ENCODE measurements at places on chromosomes 11 and 22.

- DNase-seq, result no peak
These were observed 200.5 kb downstream of the GRIK4 start for GRCh38 chr11:120712014-120712413.

GRCh38 chr11:77201991-77202841 lies 74.2 kb downstream of the MYO7A start:
- DNase-seq, result no peak

GRCh38 chr11:96317985-96318384 lies 25.0 kb downstream of the MAML2 start:
- DNase-seq, result no peak

DNA sequence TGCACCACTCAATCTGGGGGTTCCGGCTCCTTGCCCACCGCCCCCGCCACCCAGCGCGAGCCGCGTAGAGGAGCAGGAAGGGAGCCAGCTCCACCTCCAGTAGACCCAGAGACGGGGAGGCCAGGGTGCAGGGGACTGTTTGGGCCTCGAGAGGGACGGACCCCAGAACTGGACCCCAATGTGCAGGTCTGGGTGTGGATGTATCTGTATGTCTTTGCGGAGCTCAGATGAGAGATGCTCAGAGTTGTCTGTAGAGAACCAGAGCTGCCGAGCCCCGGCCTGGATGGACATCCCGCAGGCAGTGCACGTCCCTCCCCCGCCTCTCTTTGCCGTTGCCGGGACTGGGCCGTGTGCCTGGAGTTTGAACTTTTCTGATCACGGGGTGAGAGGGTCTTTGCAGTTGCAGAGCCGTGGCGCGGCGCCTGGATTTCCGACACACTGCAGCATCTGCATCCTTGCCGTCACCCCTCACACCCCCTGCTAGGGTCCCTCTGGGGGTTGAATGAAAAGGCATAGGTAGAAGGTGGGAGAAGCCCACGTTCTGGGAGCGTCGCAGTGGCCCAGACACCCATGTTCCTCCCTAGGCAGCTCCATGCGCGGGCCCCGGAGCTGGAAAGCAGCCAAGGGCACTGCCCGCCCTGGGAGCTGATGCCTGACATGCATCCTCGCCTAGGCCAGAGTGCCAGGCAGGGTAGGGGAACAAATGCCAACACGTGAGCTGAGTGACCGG lies 105.2 kb downstream of the KCNQ1 start:
- DNase-seq, result no peak

DNA sequence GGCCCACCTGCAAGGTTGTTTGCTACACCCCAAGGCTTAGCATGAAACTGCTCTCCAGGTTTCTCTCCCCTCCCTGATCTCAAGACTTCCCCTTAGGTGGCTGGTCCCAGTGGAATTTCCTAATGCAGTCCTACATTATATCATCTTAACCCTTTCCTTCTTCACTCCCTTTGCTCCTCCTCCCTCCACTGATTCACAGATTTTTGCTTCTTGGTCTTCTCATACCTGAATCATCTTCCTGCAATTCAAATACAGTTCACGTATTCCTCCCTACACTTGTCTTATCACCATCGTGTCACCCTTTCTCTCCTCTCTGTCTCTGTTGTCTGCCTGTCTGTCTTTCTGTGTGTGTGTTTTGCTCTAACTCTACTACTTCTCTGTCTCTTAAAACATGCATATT lies 17.0 kb downstream of the MMP10 start:
- no peak for DNase-seq

DNA sequence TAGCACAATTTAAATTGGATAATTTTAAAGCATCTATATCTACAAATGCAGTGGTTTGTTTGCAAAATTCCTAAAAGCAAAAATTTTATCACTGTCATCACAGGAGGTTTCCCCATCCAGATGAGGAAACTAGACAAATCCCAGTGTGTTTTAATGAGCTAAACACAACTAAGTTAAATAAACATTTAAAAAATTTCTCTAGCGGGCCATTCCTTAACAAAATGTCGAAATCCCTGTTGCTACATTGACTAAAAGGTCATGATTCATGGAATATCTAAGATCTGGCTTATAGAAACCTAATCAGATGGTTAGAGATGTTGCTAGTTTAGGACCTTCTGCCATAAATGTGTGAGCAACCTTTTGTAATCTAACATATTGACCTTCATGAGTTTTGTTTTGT lies 107.3 kb upstream of the BDNF start:
- DNase-seq, result no peak

GRCh38 chr22:42519525-42520401 lies at the start of gene RRP7A:
Gene RRP7A (minus strand): TSS chr22:42519796. CDS start chr22:42519786, 10 bp downstream.
- DNase-seq, result peak; percentile 60

GRCh38 chr11:11756718-11757117 lies 85.1 kb upstream of the USP47 start:
- DNase-seq, result no peak

- DNase-seq, result no peak
These were observed 32.8 kb downstream of the PITPNB start for GRCh38 chr22:27885977-27886842.

All from stimulated activated CD8-positive, alpha-beta memory T cell treated with anti-CD3 and anti-CD28 coated beads, Interleukin-4, amount 100 ng/mL, for 1 hour (primary cell).